ENCODE measurements at places on chromosomes 12 and 14. TPM values are rescaled to one million over a fixed set of nuclear protein-coding genes. Genes with fewer than 3 reads are reported as not detected.

EFS gene
- polyA plus RNA-seq: not detected

PLXNC1 gene
- 4.5 TPM for polyA plus RNA-seq

KRT79 gene
- polyA plus RNA-seq: not detected

COX8C gene
- not detected for polyA plus RNA-seq

KRT72 gene
- polyA plus RNA-seq: not detected

CPSF6 gene
- polyA plus RNA-seq: 59.0 TPM

WNT1 gene
- not detected for polyA plus RNA-seq

CCDC196 gene
- polyA plus RNA-seq: not detected

SERPINA12 gene
- not detected for polyA plus RNA-seq

RBP5 gene
- polyA plus RNA-seq: not detected

SYT10 gene
- not detected for polyA plus RNA-seq

GLI1 gene
- 0.45 TPM for polyA plus RNA-seq

MAGOHB gene
- 40.3 TPM for polyA plus RNA-seq

LTBP2 gene
- 0.21 TPM for polyA plus RNA-seq

IFNG-AS1 gene
- polyA plus RNA-seq: 7.8 TPM

KRT1 gene
- polyA plus RNA-seq: not detected

NFATC4 gene
- polyA plus RNA-seq: 0.19 TPM

TAS2R19 gene
- polyA plus RNA-seq: 0.51 TPM

KRT83 gene
- not detected for polyA plus RNA-seq

STXBP6 gene
- polyA plus RNA-seq: not detected

TAS2R50 gene
- not detected for polyA plus RNA-seq

SERPINA10 gene
- not detected for polyA plus RNA-seq

MFAP5 gene
- not detected for polyA plus RNA-seq

PLA2G1B gene
- not detected for polyA plus RNA-seq

SLC39A2 gene
- polyA plus RNA-seq: not detected

KERA gene
- polyA plus RNA-seq: not detected

CCDC92 gene
- 22.6 TPM for polyA plus RNA-seq

WBP11 gene
- polyA plus RNA-seq: 69.1 TPM

PTHLH gene
- polyA plus RNA-seq: not detected

SLCO1A2 gene
- polyA plus RNA-seq: not detected

KRT6C gene
- polyA plus RNA-seq: not detected

GNB3 gene
- not detected for polyA plus RNA-seq

DPY19L2 gene
- 0.25 TPM for polyA plus RNA-seq

CYP46A1 gene
- polyA plus RNA-seq: not detected

IL22 gene
- not detected for polyA plus RNA-seq

MYF5 gene
- polyA plus RNA-seq: not detected

SFSWAP gene
- 19.4 TPM for polyA plus RNA-seq

KCNH5 gene
- not detected for polyA plus RNA-seq

RASSF9 gene
- not detected for polyA plus RNA-seq

EXOC3L4 gene
- polyA plus RNA-seq: not detected

RNASE7 gene
- not detected for polyA plus RNA-seq

RESF1 gene
- polyA plus RNA-seq: 137 TPM

CNTN1 gene
- polyA plus RNA-seq: not detected

NYNRIN gene
- polyA plus RNA-seq: not detected

TMEM179 gene
- not detected for polyA plus RNA-seq

NPFF gene
- polyA plus RNA-seq: not detected

ACTN1 gene
- 2.4 TPM for polyA plus RNA-seq

MAP1LC3B2 gene
- 6.5 TPM for polyA plus RNA-seq

IGF1 gene
- polyA plus RNA-seq: not detected

TAS2R42 gene
- polyA plus RNA-seq: not detected

BMAL2 gene
- 0.40 TPM for polyA plus RNA-seq

KRT85 gene
- polyA plus RNA-seq: not detected

GTF2A1 gene
- 12.3 TPM for polyA plus RNA-seq

NELL2 gene
- polyA plus RNA-seq: 0.24 TPM

PMCH gene
- not detected for polyA plus RNA-seq

Data from naive B cell (primary cell).